Germinal center (tissue), 1 donor: ENCODE measurements at places on chromosomes 4 and X.

- DNase-seq: no peak
These were observed 44.0 kb upstream of the FBXW7 start for GRCh38 chr4:152579916-152580315.

GRCh38 chrX:471281-471680 lies 84.6 kb upstream of the PPP2R3B start:
- DNase-seq: no peak

GRCh38 chr4:7224001-7224400 lies 31.7 kb downstream of the SORCS2 start:
- no peak for DNase-seq

DNA sequence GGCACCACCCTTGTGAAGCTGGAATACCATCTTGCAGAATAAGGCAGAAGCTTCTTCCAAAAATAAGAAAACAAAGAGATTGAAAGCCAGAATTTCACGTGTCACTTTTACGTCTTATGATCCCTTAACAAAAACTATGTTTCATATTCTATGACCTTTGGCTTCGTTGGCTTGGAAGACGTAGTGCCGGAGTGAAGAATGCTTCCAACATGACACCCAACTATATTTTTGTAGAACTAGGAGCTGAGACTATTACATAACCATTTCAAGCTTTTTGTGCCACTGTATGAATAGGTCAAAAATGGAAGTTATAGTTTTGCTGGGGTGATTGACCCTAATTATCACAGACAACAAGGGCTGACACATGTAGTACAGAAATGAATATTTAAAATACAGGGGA lies 996.2 kb downstream of the ADGRL3 start:
- DNase-seq: no peak

DNA sequence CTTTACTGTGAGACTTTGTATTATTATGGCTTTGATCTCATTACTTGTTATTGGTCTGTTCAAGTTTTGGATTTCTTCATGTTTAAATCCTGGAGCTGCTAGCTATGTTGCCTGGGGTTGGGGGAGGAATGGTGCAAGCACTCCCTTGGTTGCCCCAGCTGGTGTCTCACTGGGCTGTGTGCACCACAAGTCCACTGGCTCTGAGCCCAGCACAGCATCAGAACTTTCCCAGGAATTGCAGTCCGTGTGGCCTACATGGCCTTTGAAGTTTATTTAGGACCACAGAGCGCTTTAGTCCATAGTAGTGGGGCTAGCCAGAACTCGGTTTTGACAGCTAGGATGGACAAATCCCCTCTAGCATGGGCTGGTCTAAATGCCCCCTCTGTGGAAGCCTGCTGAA lies 278.8 kb upstream of the RPS6KA3 start:
- DNase-seq: no peak

DNA sequence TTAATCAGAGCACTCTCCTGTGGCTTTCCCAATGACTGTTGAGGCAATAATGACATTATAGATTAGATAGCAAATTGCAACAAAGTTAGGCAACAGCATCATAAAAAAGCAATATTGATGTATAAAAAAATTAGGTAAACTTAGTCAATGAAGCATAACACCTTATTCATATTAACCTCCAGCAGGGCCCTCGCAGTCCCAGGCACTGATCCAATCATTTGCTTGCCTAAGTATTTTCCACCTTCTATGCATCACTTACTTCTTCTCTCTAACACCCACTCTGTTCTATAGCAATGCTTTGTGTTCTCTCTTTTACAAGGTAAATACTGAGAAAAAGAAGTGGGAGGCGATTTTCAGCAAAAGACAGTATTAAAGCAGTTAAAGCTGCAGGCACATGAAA lies 833.5 kb upstream of the ADGRL3 start:
- DNase-seq: no peak

GRCh38 chrX:10007621-10008020 lies 40.5 kb downstream of the CLDN34 start:
- DNase-seq: no peak

DNA sequence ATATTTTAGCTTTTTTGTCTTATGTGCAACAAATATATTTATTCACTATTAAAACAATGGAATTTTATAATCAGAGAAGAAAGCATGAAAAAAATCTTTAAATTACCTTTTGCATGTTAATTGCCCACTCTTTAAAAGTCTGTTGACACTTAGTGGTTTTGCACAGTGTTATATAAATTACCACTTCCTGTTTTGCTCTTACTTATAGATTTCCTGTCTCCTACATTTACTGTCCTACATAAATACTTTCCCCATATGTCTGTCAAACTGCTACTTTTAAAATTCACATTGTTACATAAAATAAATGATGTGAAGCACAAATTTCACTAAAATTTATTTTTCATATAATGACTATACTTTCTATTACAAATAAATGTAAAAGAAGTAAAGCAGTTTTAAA lies 161.1 kb upstream of the NDST4 start:
- no peak for DNase-seq

DNA sequence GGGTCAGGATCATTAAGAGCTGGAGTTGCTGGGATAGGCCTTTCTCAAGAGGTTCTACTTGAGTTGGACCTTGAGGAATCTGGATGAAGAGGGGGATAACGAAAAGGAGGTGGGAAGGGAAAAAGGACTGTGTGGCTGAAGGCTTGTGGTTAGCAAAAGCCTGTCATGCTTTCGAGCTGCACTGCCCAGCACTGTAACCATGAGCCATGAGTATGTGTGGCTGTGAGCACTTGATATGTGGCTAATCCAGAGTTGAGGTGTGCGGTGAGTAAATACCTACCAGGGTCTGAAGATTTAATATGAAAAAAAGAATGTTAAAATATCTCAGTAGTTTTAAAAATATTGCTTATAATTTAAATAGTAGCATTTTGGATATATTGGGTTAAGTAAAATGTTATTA lies 11.4 kb downstream of the TMEM165 start:
- DNase-seq: no peak

GRCh38 chr4:169115897-169116254 lies 105.8 kb upstream of the CBR4 start:
- no peak for DNase-seq

GRCh38 chrX:83521905-83522304 lies 13.8 kb downstream of the POU3F4 start:
- DNase-seq: no peak

DNA sequence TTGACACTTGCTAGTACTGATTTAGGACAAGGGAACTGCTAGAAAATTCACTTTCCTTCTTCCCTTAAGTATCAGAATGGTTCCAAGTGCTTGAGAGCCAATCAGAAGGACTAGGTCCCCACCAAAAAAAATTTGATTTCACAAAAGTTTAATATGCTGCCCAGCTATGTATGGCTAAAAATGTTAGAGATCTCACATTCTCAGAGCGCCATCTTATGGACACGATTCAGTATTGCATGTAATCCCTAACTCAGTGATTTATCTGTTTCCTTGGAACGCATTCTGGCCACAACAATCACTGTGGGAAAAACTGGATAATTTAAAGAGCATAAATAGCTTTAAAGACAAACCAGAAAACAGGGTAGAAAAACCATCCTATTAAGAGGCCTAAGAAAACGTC lies 255.1 kb upstream of the GPC4 start:
- DNase-seq: peak; percentile 13
